ENCODE measurements at places on chromosomes 4 and X. TPM values are rescaled to one million over a fixed set of nuclear protein-coding genes. Genes with fewer than 3 reads are reported as not detected.

The ITIH6 gene
- total RNA-seq = 0.11 TPM

The UGT2B15 gene
- not detected for total RNA-seq

The ASIC5 gene
- not detected for total RNA-seq

The LRP2BP gene
- 9.7 TPM for total RNA-seq

The HMX1 gene
- 63.0 TPM for total RNA-seq

The AMBN gene
- not detected for total RNA-seq

The TMPRSS11B gene
- total RNA-seq = 0.44 TPM

The FDCSP gene
- total RNA-seq = not detected

The ZNF157 gene
- 2.6 TPM for total RNA-seq

The H2AZ1 gene
- 130 TPM for total RNA-seq

The FAT1 gene
- 179 TPM for total RNA-seq

Measured in camera-type eye (tissue), 1 donor.